ENCODE measurements at places on chromosomes 13 and 19.

- DNase-seq: no peak
These were observed 17.4 kb upstream of the RPL21 start for GRCh38 chr13:27233964-27234363.

- DNase-seq: no peak
These were observed 40.0 kb upstream of the KL start for GRCh38 chr13:32976056-32976805.

DNA sequence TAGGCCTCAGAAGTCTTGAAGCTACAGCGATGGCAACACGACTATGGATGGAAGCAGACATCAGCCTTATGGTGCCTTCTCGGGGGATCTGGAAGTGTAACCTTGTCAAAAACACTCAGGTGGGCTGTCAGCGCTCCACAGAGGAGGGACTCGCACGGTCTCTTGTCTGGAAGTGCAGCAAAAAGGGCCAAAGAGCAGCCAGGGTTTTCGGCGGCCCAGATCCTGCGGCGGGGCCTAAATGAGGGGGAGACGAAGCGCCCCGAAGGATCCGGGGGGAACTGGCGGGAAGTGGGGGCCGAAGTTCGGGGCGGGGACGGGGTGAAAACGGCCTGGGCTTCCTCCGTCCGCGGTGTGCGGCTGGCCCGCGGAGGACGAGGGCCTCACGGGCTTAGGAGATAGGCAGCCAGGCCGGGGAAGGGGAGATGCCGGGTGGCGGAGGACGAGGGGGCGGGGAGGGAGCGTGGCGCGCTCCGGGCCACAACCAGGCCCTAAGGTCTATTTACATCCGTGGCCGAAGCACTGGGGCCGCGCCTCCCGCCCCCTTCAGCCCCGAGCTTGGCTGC is 637 bp downstream of the RANBP3 start:
- no peak for DNase-seq

GRCh38 chr19:28577666-28578065 is 635.3 kb downstream of the UQCRFS1 start:
- no peak for DNase-seq

DNA sequence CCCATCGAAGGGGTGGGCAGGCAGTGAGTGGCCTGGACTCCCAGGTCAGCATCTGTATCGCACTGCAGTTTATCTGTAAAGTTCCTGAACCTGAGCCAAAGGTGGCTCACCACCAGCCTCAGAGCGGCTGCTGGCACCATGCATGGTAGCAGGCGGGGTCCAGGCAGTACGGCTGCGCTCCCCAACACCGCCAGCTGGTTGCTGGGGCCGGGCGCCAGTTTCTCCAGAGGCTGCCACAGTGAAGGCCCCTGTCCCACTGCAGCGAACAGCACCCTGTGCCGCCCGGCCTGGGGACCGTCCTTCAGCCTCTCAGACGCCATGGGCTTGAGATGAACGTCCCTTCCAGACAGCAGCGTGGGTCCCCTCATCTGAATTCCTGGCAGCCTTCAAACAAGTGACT is 109.8 kb downstream of the KDM4B start:
- no peak for DNase-seq
